Gastroesophageal sphincter (tissue), 4 donors: ENCODE measurements at places on chromosomes 12 and 14.

GRCh38 chr12:7756993-7757392 is 8.0 kb upstream of the NANOGNB start:
- no peak for ATAC-seq

DNA sequence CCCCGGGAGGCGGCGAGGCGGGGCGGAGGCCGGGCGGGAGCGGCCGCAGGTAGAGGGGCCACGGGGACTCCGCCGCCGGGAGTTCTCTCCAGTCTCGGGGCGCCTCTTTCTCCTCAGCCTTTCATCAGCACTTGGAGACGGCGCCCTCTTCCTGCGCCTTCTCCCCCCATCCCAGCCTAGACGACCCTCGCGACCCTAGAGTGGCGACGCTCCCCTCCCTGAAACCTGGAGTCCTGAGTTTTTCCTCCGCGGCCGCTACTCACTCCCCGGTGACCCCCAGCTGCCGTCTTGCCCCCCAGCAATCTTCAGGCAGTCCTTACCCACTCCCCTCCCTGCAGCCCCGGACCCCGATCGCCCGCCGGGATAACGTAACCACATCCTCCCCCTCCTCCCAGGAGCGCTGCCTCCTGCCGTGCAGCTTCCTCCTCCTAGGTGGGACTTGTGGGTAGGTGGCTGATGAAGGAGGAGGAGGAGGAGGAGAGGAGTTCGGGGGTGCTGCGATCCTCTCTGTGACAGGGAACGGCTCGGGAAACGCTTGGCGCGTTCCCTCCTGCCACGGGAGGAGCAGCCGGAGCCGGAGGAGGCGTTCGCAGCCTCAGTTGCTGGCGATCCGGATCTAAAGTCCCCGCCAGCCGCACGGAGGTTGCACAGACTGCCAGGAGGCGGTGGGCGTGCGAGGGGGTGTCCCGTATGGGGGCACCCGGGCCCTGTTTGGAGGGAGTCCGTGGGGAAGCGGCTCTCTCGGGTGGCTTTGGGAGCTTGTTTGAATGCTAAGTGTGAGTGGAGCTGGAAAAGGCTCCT is 891 bp downstream of the PLEKHA5 start:
- ATAC-seq = peak; percentile 13

GRCh38 chr14:75452900-75453816 is 25.3 kb downstream of the JDP2 start:
- ATAC-seq = peak; percentile 83

DNA sequence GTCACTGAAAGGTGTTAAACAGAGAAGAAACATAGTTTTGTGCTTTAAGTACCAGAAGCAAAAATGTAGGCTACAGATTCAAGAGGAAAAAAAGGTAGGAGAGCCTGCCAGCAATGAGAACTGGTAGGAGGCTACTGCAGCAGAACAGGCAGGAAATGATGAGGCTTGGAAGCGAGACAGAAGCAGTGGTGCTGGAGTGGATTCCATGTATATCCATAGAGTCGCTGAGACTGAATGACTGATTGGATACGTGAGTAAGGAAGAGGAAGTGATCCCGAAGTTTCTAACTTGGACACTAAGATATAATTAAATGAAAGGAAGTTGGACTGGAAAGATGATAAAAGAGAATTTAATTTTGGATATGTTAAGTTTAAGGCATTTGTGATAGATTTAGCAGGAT is 45.0 kb upstream of the CCDC91 start:
- ATAC-seq = no peak

- ATAC-seq = peak; percentile 41
Measured at GRCh38 chr12:118391424-118391823, 15.1 kb downstream of the SUDS3 start.

GRCh38 chr14:104215706-104216334 is 77.4 kb downstream of the KIF26A start:
- ATAC-seq = no peak

- no peak for ATAC-seq
Measured at GRCh38 chr12:90833228-90833627, 121.7 kb downstream of the CCER1 start.

DNA sequence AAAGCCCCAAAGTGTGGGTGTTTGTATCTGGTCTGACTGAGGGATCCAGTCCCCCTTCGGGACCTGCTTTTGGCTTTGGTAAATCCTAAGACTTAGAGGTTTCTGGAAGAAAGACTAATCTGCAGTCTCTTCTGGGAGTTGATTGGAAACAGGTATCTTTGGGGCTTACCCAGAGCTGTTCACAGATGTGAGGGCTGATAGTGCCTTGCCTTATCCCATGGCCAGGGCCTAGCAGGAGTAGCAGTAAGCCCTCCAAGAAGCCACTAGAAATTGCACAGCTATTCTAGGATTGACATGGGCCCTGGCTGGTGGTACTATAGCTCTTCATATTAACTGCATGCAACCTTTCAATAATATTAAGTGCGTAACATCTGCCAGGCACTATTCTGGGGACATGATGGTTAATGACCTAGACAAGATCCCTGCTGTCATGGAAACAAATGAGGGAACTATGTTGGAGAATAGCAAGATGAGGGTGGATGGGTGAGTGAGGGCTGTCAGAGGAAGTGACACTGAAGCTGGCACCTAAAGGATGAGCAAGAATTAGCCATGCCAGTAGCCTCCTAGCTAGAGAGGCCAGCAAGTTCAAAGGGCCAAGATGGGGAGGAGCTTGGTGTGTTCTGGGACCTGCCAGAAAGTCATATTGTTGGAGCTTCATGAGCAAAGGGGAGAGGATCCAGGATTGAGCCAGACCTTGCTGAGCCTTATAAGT is 71.7 kb downstream of the CRADD start:
- ATAC-seq = no peak

DNA sequence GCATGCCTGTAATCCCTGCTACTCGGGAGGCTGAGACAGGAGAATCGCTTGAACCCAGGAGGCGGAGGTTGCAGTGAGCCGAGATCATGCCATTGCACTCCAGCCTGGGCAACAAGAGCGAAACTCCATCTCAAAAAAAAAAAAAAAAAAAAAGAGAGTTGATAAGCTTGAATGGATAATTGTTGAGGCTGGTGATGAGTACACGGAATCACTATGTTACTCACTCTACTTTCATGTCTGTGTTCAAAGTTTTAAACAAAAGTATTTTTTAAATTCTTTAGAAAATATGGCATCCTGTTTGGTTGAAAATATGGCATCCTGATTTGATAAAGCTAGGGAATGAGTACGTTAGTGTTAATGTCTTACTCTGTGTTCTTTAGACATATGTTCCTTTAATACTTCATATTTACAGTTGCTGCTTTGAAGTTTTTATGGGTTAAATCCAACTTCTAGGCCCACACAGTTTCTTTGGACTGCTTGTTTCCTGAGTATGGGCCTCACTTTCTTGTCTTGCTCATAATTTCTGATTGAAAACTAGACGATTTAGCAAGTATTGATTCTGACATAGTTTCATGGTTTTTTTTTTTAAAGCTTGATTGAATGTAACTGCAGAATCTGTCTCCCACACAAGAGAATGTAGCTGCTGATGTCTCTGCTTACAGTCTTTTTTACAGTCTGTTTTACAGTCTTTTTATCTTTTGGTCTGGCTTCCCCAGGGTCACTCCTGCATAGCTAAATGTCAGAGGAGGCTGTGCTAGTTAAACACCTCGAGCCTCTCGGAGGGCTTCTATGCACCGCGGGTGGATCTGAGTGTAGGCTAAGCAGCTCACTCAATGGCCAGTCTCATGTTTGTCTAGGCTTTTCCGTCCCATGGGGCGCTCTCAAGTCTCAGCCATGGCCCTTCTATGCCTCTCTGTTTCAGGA is 14.1 kb upstream of the FBLN5 start:
- no peak for ATAC-seq

DNA sequence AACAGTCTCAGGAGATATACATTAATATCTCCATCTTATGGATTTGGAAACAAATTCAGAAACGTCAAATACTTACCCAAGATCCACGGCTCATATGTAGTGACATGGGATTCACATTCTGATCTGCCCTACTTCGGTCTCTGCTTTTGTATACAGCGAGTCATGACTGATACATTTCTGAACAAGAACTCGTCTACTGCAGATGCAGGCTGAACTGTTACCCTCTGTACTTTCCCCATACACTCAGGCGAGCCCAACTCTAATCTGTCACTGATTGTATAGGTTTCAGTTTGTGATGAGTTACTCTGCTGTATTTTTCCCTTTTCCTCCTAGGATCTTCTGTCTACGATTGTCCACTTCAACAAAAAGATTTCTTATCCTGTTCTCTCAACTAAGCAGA is 441.6 kb downstream of the CCDC91 start:
- ATAC-seq = no peak

DNA sequence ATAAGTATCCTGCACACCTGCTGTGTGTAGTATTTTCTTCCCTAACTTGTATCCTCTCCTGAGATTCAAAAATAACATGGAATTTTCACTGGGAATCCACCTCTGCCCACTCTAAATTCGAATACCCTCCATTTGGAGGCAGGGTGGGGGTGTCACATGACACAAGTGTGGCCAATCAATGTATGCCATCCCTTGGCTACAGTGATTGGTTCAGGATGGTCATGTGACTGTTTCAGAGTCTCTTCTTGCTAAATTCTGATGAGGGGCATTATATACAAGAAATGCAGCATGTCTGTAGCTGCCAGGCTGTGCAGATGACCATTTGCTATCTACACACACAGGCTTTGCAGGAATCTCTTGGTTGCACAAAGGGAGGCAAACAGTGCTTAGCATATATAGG is 86.8 kb upstream of the TMEM132C start:
- no peak for ATAC-seq

- ATAC-seq = no peak
Measured at GRCh38 chr12:1924996-1925683, 6.7 kb upstream of the CACNA2D4 start.

GRCh38 chr12:47820631-47821345 is 1.1 kb upstream of the HDAC7 start:
- peak; percentile 86 for ATAC-seq

DNA sequence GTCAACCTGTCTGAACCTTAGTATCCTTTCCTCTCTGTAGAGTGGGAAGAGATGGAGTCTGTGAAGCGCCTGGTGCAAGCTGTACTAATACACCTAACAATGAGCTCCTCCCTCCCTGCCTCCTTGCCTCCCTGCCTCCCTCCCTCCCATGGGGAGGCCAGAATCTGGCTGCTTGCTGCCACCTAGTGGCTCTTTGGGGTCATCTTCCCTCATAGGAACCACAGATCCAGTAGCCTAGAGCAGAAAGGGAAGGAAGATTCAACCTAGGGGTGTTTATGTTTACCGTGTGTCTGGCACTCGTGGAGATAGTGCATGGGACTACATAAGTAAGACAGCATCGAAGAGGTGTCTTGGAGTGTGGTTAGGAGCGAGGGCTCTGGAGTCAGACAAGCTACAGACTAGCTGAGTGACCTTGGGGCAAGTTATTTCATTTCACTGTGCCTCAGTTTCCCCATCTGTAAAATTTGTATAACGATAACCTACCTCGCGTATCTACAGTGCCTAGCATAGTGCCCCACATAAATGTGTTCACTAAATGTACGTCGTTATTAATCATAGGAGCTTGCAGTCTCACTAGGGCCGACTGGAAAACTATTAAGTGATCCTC is 35.5 kb upstream of the TSPAN9 start:
- ATAC-seq = peak; percentile 71

- ATAC-seq = no peak
Measured at GRCh38 chr14:92471919-92472318, 41.7 kb upstream of the RIN3 start.

GRCh38 chr12:57175428-57176138 is 28.2 kb upstream of the LRP1-AS start:
- peak; percentile 79 for ATAC-seq

GRCh38 chr14:93042968-93043940 is 72.5 kb downstream of the ITPK1 start:
- peak; percentile 33 for ATAC-seq

GRCh38 chr14:50040401-50040775 is 76.0 kb downstream of the VCPKMT start:
- ATAC-seq = peak; percentile 17

DNA sequence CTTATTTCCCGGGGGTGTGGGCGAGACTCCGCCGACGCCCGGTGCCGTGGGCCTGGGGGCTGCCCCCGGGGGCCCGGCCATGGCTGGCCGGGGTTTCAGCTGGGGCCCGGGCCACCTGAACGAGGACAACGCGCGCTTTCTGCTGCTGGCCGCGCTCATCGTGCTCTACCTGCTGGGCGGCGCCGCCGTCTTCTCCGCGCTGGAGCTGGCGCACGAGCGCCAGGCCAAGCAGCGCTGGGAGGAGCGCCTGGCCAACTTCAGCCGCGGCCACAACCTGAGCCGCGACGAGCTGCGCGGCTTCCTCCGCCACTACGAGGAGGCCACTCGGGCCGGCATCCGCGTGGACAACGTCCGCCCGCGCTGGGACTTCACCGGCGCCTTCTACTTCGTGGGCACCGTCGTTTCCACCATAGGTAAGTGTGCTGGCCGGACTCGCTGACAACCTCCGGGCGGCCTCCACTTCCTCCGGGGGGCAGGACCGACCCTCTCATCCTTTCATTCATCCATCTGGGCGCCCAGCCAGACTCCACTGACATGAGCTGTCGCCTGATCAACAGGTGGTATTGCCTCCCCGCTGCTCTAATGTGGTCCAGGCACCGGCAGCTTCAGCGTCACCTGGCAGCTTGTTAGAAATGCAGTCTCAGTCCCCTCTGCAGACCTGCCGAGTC is 467 bp downstream of the KCNK13 start:
- no peak for ATAC-seq

DNA sequence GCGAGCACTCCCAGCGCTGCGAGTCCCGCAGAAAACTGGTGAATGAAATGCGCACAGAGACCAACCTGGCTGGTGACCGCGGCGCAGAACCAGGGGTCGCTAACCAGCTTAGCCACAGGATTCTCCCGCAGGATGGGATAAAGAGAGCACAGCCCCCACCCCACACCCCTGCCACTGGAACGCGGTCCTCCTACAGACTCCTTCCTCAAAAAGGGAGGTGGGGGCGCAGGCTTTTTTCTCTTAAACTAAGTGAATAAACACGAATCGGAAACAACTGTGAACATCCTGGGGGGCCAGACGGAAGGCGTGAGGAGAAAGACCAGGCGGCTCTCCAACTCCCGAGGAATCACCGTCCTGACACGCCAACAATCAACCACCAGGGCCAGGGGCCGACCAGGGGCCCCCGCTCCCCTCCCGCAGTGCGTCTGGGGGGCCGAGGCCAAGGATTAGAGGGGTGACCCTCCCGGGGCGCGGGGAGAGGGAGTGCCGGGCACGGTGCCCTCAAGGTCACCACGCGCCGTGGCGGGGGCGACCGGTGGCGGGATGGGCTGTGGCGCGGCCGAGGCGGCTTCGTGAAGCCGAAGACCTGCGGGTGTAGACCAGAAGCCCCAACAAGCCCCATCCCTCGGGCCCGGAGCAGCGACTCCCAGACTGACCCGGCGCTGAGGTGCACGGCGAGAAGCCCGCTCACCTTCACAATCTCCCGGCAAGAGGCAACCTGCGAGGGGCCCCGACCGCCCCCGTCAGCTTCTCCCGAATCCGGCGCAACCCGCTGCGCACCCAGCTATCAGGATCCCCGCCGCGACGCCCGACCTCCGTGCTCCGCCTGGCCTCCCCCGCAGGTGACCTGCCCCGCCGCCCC is 704 bp downstream of the ATP2B1 start:
- ATAC-seq = no peak

- no peak for ATAC-seq
Measured at GRCh38 chr12:95710386-95710785, 80.2 kb downstream of the NTN4 start.

- no peak for ATAC-seq
Measured at GRCh38 chr14:24673534-24674203, 39.7 kb upstream of the GZMB start.
